ENCODE measurements at places on chromosomes 3 and 15.

- no peak for DNase-seq
Observed at GRCh38 chr15:67472957-67473356, 48.0 kb upstream of the C15orf61 start.

DNA sequence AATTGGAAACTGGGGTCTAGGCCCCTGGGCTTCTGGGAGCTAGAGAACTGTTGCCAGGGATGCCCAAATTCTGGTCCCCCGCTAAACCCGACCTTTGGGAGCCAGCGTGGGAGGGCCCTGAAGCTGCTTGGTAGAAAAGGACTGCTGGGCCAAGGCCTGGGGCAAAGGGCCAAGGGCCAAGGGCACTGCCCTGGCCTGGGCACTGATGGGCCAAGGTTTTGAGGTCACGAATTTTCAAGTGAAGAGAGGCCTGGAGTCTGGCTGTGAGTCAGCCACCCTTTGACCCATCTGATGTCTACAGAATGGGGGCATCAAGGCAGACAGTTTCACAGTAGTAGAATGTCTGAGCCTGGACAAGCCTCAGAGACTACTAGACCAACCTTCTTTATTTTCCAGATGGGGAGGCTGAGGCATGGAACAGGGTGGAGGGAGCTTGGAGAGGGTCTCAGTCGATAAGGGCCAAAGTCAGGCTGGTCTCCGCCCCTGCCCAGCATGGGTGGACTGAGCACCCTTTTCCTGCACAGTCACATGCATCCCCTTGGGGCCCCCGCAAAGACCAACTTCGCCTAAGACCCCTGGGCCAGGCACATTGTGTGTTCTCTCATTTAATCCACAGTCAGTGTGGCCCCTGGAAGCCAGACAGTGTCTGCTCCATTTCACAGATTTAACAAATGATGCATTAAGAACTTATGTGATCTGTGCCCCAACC is 66.3 kb downstream of the ATP2B2 start:
- DNase-seq: no peak

- no peak for DNase-seq
Observed at GRCh38 chr3:100756441-100756840, 47.1 kb downstream of the TFG start.

GRCh38 chr3:190505381-190506003 is 8.4 kb upstream of the IL1RAP start:
- DNase-seq: no peak

- no peak for DNase-seq
Observed at GRCh38 chr3:54999811-55000210, 72.0 kb upstream of the LRTM1 start.

DNA sequence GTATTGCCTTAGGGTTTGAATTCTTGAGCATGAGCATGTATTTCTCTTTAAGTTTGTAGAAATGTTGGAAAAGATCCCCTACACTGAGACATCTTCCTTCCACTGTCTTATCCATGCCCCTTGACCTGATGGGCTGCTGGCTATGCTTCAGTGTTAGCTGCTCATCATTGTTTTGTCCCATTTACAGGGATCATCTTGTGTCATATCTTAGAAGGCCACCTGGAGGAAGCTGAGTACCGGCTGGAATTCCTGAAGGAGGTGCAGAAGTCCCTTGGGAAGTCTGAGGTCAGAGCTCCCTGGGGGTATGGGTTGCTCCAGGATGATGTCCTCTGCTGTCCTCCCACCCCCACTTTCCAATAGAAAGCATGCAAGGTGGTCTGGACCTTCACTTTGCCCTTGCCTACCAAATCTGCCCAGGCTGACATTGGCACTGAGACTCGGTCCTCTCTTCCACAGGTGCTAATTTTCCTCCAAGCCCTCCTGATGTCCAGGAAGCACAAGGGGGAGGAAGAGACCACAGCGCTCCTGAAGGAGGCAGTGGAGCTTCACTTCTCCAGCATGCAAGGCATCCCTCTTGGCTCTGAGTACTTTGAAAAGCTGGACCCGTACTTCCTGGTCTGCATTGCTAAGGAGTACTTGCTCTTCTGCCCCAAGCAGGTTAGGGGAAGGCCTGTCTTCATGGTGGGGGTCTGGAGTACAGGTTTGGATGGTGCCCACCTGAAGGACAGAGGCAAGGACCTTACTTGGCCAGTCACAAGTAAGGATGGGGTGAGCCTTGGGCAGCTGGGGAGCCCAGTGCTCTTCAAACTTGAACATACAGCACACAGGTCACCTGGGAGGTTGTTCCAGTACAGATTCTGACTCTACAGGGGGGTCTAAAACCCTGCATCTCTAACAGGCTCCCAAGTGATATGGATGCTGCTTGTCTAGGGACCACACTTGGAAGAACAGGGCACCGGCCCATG is 17.7 kb downstream of the TTC21A start:
- DNase-seq: no peak

DNA sequence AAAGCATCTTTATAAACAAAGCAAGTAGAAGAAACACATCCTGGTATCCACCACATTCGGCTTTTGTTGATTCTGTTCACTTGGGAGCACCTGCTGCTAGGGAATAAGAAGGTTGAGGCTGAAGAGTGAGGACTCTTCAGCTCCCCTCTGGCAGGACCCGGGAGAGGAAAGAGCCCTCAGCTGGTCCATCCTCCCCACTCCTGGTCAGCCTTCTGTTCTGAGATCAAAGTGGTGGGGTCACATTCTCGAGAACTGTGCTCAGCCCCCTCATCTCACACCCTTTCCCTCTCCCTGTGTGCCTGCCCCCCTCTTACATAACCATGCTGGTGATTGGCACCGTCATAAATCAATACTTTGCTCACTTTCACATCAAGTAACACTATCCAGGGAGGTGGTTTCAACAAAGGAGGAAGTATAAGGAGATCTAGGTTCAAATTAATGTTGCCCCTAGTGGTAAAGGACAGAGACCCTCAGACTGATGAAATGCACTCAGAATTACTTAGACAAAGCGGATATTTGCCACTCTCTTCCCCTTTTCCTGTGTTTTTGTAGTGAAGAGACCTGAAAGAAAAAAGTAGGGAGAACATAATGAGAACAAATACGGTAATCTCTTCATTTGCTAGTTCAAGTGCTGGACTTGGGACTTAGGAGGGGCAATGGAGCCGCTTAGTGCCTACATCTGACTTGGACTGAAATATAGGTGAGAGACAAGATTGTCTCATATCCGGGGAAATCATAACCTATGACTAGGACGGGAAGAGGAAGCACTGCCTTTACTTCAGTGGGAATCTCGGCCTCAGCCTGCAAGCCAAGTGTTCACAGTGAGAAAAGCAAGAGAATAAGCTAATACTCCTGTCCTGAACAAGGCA is at the start of gene NR1I2:
NR1I2 (plus strand) TSS at position 772 of the 869 bp plus-strand sequence.
- no peak for DNase-seq

All from bone marrow (tissue), 2 donors.